ENCODE measurements at places on chromosomes 12 and 14.

GRCh38 chr14:30756594-30756993, 117.8 kb upstream of the COCH start:
- no peak for DNase-seq

DNA sequence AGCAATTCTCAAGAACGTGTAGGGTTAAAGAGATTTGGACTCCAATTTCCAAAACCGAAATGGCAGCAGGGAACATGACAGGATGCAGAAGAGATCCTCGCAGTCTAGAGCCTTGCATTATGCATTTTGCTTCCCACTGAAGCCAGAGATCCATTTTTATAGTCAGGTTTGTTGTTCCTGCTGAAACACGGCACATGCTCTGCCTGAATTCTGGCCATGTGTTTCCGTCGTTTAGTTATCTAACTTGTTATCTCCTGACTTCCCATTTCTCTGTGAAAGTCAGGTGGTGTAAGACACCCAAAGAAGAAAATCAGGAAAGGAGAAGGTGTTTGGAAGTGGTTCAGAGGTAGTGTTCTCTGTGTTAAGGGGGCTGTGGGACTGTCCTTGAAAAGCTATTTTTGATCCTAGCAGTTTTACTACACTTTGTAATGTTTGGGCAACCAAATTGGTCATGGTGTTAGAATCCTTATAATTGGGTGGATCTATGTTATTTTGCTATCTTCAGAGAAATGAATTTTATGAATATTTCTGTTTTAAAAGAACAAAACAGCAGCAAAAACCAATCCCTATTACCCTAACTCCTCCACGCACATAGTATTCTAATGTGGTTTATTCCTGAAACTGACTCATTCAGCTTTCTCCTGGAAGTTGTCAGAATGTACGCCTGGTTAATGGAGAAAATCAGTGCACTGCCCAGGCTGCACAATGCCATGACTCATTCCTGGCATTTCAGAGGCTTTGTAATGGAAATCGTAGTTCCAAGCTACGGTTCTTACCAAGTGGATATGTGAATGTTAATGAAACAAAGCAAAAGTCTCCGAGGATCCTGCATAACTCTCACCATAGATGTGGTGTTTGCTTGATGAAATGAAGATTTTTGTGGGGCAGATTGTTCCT, 110.1 kb downstream of the SAMD4A start:
- DNase-seq = peak; percentile 95

DNA sequence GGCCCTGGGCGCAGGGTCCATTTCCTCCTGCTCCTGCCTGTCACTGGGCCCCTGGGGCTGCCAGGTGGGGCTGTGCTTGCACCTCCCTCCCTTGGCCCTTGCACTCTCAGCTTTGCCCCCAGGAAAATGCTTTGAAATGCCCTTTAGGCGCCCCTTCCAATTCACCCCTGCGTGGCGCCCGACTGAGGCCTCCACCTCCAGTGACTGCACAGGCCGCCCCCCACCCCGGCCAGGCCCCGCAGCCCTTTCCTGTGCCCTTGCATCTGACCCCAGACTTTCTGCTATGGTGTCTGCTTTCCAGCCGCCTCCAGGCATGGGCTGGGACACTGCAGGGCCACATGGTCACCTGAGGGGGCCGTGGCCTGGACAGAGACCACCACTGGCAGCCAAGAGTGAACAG, 17.4 kb downstream of the DDX54 start:
- DNase-seq = no peak

GRCh38 chr12:1837541-1838204, 17.3 kb downstream of the LRTM2 start:
- DNase-seq = peak; percentile 32

DNA sequence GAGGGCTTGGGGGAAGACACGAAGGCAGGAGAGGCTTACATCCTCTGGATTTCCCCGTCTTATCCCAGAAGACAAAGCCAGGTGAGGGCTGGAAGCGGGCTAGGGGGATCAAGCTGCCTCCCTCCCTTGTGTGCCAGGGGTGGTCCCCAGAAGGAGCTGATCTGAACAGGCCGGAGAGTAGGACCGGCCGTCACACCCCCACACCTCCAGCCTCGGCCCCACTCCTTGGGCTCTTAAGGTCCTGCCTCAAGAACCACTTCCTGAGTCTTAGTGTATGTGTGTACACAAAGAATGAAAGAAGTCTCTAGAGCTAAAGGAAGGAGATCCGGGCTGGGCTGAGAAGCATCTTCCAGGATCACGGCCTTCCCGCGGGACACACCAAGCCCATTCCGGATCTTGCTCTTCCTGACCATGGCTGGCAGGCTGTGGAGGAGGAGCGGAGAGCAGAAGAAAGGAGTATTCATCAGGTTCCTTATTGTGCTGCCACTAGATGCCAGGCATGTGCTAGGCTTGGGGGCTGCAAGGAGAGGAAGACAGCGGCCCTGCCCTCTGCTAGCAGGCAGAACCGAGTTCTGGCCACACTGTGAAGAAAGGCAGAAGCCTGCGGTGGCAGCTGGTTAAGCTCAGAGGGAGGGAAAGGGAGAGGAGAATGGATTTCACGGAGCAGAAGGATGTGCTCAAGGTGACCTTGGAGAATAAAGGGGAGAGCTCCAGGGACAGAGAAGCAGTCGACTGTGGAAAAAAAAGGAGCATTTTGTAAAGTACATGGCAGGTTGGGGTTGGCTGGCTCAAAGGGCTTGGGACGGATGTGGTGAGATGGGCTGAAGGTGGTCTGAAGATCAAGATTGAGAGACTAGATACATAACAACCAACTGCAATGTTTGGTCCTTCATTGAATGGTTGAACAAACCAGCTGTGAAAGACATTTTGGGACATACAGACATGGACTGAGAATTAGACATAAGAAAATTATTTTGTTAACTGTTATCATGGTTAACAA, 1.3 kb upstream of the CD63 start:
- DNase-seq = peak; percentile 73

DNA sequence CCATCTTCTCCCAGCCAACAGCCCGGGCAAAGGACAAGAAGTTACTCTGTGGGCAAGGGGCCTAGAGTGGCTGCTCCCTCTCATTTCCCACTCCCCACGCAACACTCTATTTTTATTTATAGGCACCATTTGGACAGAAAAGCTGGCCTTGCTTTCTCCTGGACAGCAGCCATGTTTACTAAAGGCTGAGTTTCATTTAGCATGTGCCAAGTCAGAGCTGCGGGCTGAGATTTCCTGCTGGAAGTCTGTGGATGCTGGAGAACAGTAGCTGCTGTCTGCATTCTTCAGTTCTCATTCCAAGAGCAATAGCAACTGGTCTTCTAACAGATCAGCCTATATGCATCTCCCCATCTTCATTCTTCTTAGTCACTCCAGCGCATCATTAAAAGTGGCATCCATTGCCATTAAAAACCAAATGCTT, 8.3 kb downstream of the COL2A1 start:
- peak; percentile 85 for DNase-seq

Measured in cardiac fibroblast (primary cell).